ENCODE measurements at places on chromosomes 5 and 9. TPM values are rescaled to one million over a fixed set of nuclear protein-coding genes. Genes with fewer than 3 reads are reported as not detected.

The CCT5 gene
- 461 TPM for total RNA-seq

The KCTD16 gene
- total RNA-seq = 0.29 TPM

The PTGDS gene
- total RNA-seq = not detected

The RGMB gene
- 1.6 TPM for total RNA-seq

DNA sequence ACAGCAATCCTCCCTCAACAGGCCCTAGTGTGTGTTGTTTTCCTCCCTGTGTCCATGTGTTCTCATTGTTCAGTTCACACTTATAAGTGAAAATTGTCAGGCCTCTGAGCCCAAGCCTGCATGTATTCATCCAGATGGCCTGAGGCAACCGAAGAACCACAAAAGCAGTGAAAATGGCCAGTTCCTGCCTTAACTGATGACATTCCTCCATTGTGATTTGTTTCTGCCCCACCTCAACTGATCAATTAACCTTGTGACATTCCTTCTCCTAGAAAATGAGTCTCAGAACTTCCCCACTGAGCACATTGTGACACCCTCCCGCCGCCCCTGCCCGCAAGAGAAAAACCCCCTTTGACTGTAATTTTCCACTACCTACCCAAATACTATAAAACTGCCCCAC is 17.4 kb upstream of the TRPC7 start:
- no peaks in the 10 kb centered on the region for H3K4me1 ChIP-seq
- no peak for DNase-seq
- no peaks in the 10 kb centered on the region for H3K36me3 ChIP-seq
- no peaks in the 10 kb centered on the region for H3K27me3 ChIP-seq
- no peak overlapping the region for H3K4me3 ChIP-seq
- no peak overlapping the region for H3K27ac ChIP-seq

- no peak overlapping the region for H3K4me3 ChIP-seq
- H3K27me3 ChIP-seq = peaks cover 23% of the 10 kb centered on the region
- H3K27ac ChIP-seq = no peak overlapping the region
- no peak for DNase-seq
- H3K36me3 ChIP-seq = no peaks in the 10 kb centered on the region
- H3K4me1 ChIP-seq = no peaks in the 10 kb centered on the region
Observed at GRCh38 chr5:124627815-124628595, 118.4 kb downstream of the ZNF608 start.

DNA sequence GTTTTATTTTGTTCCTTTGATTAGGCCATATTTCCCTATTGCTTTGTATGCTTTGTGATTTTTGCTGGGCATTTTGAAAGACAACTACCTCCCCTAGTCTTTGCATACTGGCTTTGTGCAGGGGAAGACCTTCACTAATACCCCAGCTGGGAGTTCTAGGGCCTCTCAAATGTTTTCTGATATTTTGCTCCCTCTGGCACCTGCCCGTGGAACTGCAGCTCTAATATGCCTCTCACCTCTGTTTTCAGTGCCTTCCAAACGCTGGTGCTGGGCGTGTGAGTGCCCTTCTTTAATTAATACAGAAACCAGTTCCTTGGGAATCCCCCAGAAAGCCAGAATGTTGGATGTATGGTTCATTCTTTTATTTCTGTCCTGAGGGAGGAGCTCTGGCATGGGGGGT is 204.5 kb downstream of the COMMD10 start:
- H3K27me3 ChIP-seq = no peaks in the 10 kb centered on the region
- DNase-seq = no peak
- H3K4me3 ChIP-seq = no peak overlapping the region

- H3K27me3 ChIP-seq = no peaks in the 10 kb centered on the region
- no peak overlapping the region for H3K4me3 ChIP-seq
- peaks cover 16% of the 10 kb centered on the region for H3K4me1 ChIP-seq
- DNase-seq = no peak
Observed at GRCh38 chr5:79936646-79937216, 54.3 kb downstream of the MTX3 start.

DNA sequence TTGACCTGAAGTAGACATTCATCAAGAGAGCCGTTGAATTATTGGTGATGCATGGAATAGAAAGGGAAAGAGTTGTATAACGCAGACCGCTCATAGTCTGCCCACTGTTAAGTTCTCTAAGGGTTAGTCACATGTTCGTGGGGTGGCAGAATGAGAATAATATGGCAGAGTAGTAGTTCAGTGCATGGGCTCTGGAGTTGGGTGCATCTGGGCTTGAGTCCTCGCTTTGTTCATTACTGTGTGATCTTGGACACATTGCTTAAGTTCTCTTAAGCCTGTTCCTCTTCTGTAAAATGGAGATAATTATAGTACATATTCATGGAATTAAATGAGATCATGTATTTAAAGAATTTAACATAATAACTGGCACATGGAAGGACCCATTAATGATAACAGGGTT is 23.6 kb downstream of the TNPO1 start:
- no peaks in the 10 kb centered on the region for H3K27me3 ChIP-seq
- no peak for DNase-seq
- H3K27ac ChIP-seq = no peak overlapping the region
- H3K36me3 ChIP-seq = no peaks in the 10 kb centered on the region

DNA sequence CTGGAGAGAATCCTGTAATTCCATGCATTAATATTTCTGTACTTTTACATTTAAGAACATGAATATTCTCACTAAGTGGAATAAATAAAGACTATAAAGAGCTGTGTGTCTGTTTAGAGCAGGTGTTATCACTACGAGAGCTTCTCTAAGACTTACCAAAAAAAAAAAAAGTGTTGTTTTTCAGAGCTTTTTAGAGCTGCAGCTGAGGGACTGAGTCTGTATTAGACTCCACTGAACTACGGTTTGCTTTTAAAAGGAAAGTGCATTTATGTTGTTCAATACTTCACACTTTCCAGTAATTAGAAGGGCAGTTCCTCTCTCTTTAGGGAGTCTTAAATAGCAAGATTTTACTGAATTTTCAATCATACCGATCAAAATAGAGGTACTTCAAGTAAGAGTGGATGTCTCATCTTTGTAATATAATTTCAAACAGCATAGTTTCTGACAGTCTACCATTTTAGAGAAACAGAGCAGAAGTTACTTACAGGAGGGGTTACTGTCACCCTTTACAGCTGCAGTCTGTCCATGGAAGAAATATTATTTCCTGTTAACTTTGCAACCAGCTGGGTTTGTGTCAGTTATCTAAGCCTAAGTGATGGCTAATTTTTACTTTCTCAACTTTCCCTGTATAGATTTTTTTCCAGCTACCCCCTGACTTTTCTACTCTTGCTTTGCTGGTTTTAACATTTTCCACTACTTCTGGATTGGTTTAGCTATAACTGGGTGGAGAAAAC is 2.4 kb downstream of the SYK start:
- no peaks in the 10 kb centered on the region for H3K36me3 ChIP-seq
- H3K27ac ChIP-seq = no peak overlapping the region
- H3K27me3 ChIP-seq = peaks cover 61% of the 10 kb centered on the region
- H3K4me1 ChIP-seq = peaks cover 5% of the 10 kb centered on the region
- no peak overlapping the region for H3K4me3 ChIP-seq

- no peaks in the 10 kb centered on the region for H3K27me3 ChIP-seq
- peak overlapping the region; percentile 9 for H3K27ac ChIP-seq
- DNase-seq = peak; percentile 41
Observed at GRCh38 chr9:131534721-131535237, 3.7 kb upstream of the UCK1 start.

GRCh38 chr5:68319706-68320412 is 104.3 kb downstream of the PIK3R1 start:
- DNase-seq = no peak
- peaks cover 11% of the 10 kb centered on the region for H3K4me1 ChIP-seq
- no peak overlapping the region for H3K27ac ChIP-seq
- no peak overlapping the region for H3K4me3 ChIP-seq

DNA sequence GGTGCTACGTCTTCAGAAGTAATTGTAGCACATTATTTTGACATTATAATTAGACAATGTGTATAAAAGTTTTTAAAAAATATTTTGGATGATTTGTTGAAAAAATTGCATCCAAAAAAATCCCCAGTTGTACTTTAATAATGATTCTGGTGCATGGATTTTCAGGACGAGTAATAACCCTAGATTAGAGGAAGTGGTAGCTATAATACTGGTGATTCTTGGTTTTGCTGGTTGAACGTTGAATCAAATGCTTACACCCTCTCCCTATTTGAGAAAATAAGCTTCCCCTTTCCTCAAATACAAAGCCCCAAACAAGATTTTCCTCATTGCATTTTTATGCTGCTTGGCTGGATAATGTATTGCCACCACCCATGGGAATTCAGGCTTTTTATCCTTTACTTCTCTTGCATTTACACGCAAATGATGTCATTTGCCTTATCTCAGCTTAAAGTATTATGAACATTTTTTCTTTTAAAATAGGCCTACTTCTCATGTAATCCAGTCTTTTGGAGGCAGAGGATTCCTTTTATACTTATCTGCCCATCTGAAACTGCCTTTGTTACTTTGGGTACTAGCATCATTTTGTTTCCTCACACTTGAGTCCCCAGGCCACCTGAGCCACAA is 86.3 kb downstream of the UBE2R2 start:
- H3K4me1 ChIP-seq = peaks cover 15% of the 10 kb centered on the region
- H3K27ac ChIP-seq = no peak overlapping the region
- no peak overlapping the region for H3K4me3 ChIP-seq
- no peaks in the 10 kb centered on the region for H3K27me3 ChIP-seq
- no peak for DNase-seq

GRCh38 chr5:123099514-123100151 is 10.6 kb downstream of the PRDM6 start:
- peaks cover 64% of the 10 kb centered on the region for H3K27me3 ChIP-seq
- no peak overlapping the region for H3K27ac ChIP-seq
- DNase-seq = no peak
- peaks cover under 1% of the 10 kb centered on the region for H3K4me1 ChIP-seq
- H3K36me3 ChIP-seq = no peaks in the 10 kb centered on the region

GRCh38 chr5:86866036-86866435 is 248.3 kb downstream of the COX7C start:
- DNase-seq = no peak
- no peak overlapping the region for H3K27ac ChIP-seq
- no peaks in the 10 kb centered on the region for H3K36me3 ChIP-seq
- H3K27me3 ChIP-seq = peaks cover 8% of the 10 kb centered on the region

- peaks cover 18% of the 10 kb centered on the region for H3K4me1 ChIP-seq
- H3K36me3 ChIP-seq = peaks cover 5% of the 10 kb centered on the region
- peak overlapping the region; percentile 43 for H3K4me3 ChIP-seq
- H3K27me3 ChIP-seq = peaks cover 3% of the 10 kb centered on the region
- peak overlapping the region; percentile 66 for H3K27ac ChIP-seq
Observed at GRCh38 chr5:79774171-79774854, 84.7 kb downstream of the CMYA5 start.

DNA sequence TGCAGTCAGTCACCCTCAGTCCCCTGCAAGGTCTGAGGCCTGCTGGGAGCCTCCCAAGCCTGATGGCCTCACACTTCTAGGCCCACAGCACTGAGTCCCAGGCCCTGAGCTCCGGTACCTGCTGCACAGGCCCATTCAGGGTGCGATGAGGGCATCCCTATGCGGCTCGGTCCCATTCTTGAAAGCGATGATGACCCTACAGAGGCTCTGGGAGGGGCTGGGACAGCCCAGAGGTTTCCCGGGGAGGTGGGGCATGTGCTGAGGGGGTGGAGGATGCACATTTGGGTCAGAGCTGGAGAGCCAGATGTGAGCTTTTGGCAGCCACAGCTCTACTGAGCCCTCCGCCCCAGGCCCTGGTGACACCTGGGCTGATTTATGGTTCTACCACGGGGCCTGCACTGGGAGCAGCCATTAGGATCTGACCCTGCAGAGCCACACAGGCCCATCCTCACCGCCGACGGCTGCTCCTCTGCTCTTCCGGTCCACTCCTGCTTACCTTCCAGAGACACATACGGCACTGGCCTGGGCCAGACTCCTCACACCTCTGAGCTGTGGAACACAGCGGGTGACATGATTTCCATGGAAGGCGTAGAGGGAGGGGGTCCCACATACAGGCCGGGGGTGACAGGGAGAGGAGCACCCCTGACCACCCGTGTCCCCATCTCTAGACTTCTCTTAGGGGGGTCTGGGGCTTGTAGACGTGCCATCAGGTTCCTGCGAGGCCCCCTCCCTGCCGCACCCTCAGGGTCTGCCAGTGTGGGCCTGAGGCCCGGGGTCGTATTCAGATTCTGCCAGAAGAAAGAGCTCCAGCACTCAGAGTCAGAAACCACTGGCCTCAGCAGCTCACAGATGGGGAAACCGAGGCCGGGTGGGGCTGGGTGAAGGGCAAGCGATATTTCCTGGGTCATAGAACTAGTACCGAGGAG is 53.4 kb downstream of the COL23A1 start:
- no peaks in the 10 kb centered on the region for H3K4me1 ChIP-seq
- no peaks in the 10 kb centered on the region for H3K27me3 ChIP-seq
- no peaks in the 10 kb centered on the region for H3K36me3 ChIP-seq
- no peak overlapping the region for H3K4me3 ChIP-seq
- no peak overlapping the region for H3K27ac ChIP-seq
- DNase-seq = no peak

DNA sequence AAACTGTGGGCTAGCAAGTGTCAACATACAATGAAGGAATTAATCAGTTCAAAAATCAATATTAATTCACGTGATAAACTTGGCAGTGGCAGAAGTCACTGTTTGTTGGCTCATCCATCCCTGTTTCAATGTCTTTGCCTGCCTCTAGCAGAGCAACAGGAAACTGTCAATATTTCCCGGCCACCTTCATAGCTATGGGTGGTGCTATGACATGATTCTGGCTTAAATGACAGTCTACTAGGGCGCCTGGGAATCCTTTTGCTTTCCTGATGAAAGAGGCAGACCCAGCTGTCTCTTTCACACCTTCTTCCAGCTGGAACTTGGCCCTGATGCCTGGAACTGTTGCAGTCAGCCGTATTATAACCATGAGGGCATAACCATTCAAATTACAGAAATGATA is 72.1 kb upstream of the DNAH5 start:
- H3K4me1 ChIP-seq = peaks cover 6% of the 10 kb centered on the region
- no peak for DNase-seq
- no peaks in the 10 kb centered on the region for H3K36me3 ChIP-seq
- no peak overlapping the region for H3K4me3 ChIP-seq

DNA sequence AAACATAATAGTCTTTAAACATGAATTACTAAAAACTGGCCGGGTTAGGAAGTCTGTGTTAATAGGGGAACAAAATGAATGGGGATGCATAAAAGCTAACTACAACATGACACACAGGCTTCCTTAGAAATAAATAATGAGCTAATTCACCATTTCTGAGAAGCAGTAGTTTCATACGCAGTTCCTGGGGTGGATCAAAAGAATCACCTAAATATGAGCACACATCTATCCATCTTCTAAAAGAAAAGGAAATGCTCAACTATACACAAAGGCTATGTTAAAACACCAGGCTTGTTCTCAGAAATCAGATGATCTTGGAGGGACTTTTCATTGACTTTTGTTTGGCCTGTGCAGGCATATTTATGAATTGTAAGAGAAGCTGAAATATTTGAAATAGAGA is 373.0 kb downstream of the ARRDC3 start:
- DNase-seq = no peak
- H3K36me3 ChIP-seq = no peaks in the 10 kb centered on the region
- peaks cover 5% of the 10 kb centered on the region for H3K4me1 ChIP-seq
- no peak overlapping the region for H3K4me3 ChIP-seq
- peaks cover 19% of the 10 kb centered on the region for H3K27me3 ChIP-seq
- H3K27ac ChIP-seq = no peak overlapping the region

- no peak overlapping the region for H3K27ac ChIP-seq
- DNase-seq = no peak
- no peaks in the 10 kb centered on the region for H3K27me3 ChIP-seq
- H3K36me3 ChIP-seq = peaks cover 3% of the 10 kb centered on the region
Observed at GRCh38 chr5:54558362-54558761, 40.8 kb downstream of the SNX18 start.

Data from activated CD8-positive, alpha-beta T cell treated with anti-CD3 and anti-CD28 coated beads for 36 hours (primary cell).